ENCODE measurements at places on chromosomes 4 and X.

- no peak for DNase-seq
These were observed 174.2 kb downstream of the GC start for GRCh38 chr4:71609651-71610050.

DNA sequence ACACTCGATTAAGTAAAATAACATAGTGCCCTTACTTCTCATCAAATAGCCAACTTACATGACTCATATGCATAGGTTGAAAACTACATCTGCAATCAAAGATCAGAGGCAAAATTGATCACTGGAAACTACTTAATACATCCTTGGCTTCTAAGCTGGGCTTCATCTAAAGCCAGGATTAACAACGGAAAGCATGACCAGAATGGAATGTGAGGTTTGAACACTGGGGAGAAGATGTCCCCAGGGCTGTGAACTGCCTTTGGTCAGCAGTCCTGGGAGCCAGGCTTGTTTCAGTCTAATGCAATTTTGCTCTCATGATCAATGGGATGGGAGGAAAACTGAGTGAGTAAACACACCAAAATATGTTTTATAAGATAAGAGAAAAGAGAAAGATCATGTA lies 192.5 kb upstream of the TTC29 start:
- no peak for DNase-seq

DNA sequence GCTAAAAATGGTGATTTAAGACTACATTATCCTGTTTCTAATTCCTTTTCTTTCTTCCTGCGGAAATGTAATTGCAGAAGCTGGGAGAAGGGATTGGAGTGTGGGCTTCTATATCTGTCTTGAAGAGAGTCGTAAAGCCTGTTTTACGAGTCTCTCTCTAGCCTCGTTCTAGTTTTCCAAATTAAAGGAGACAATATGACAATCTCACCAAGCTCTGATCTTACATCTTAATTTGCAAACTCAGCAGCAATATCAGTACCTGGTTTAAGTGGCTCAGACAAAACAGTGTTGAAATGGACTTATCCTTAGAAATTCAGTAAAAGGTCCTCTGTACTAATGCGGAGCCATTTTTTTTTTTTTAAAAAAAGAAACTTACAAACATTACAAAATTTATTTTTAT lies 349.5 kb upstream of the HAND2 start:
- no peak for DNase-seq

- no peak for DNase-seq
These were observed 5.4 kb downstream of the SCARB2 start for GRCh38 chr4:76208005-76208765.

DNA sequence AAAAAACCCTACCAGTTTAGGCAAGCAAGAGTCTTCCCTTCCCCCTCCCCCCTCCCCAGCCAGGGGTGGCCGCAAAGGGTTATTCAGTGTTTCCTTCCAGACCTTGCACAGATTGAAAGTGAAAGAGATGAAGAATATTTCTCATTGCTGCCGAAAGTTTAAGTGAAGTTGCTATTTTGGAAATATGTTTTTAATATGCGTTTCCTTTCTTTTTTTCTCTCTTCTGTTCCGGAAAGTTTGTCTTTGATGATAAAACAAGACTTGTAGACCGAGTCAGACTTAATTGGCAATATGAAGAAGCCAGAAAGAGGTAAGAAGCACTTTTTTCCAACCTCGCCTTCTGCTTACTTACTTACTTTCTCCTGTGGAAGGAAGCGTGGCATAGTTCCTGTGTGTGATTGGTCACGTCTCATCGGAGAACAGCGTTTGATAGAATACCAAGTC lies 58.5 kb upstream of the CLCN4 start:
- DNase-seq = no peak

DNA sequence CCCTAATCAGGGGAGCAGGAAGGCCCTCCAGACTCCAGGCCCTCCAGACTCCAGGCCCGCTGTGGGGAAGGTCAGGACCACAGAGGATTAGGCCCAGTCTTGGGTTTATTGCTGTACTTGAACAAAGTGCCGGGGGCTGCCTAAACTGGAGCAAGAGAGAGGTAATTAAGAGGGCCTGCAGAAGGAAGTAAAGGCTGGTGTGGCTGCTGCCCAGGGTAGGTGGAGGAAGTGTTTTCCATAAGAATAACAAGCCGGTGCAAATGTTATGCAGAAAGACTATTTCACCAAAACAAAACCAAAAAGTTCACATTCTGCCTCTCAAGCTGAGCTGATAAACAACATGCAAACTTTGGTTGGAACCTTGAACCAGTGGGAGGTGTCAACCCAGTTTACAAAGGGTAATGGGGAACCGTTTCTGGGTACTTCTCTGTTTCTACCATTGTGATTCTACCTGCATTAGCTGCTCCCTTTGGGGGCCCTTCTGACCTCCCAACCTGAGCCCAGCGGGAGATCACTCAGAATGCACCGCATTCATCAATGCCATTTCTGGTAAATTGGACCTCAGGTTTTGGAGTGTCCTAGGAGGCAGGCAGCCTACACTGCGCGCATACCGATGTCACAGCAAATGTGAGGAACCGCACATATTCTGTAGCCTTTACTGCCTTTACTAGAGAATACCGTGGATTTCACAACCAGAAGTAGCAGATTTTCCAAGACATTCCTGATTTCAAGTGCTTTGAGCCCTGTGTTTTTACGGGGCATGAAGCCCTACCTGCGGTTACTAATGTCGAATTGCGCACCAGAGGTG lies 59.7 kb upstream of the BCOR start:
- DNase-seq = no peak

DNA sequence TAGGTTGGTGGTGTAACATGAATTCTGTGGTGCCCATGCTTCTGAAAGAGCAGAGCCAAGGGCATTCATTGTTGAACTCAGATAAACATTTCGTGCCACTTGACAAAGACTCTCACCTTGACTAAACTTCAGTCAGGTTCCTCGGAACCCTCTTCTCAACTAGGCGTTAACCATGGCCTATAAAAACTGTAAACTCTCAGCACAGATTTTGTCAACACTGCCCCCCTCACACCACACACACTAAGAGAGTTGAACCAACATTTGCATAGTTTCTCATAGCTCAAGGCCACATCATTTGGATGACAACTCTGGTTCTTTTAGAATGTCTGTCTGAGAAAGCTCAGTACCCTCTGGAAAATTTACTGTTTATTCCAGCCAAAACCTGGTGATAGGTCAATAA lies 28.1 kb downstream of the CASP6 start:
- DNase-seq = no peak

DNA sequence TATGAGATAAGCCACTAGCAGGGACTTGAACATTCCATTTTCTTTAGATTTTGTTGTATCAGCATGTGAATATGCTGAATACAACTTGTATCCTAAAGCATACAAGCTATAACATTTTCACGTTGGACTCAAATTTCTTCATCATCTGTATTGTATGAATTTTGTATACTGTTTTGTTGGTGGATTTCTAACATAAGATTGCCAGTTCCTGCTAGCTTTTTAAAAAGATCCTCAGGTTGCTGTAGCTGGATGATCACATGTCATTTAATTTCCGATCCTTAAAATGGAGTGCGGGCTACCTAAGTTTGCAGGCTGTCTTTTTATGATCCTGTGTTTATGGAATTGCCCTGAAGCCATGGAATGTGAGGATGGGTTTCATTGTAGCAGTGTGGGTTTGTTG lies 6.9 kb downstream of the PDLIM5 start:
- no peak for DNase-seq

- DNase-seq = no peak
These were observed at the start of gene PLAC8 for GRCh38 chr4:83114576-83114975. PLAC8 (minus strand) TSS chr4:83114729; CDS start chr4:83107921, 6,808 bp downstream.

DNA sequence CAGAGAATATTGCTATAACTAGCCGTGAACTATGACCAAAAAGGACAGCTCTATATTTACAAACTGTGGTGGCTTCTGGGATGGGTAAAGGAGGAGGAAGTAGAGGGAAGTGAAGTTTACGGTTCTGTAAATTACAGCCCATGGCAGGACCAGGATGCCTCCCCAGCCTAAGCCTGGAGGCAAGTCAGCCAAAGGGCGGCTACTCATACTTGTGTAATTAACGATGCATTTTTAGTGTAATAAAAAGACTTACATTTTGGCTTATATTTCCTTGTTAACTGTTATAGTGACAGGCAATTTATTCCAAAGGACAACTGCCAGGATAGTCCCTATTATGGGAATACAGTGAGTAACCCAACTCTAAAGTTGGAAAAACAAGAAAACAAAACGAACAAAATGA lies 139.9 kb upstream of the OTUD4 start:
- no peak for DNase-seq

DNA sequence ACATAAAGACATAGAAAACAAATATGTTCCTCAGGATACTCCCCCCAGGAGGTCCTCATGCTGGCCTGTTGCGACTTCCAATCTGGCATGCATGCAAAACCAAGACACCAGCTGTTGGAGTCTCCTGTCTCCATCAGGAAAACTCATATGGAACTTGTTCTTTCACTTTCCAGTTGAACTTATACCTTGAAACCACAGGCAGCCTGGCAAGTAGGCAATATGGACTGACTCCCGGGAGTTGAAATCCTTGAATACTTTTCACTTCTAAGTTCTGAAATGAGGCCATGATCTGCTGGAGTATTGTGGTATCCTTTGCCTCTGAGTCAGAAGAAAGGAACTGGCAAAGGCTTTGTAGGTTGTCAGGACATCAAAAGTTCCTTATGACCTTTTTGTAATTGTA lies 444.2 kb downstream of the IDS start:
- no peak for DNase-seq

DNA sequence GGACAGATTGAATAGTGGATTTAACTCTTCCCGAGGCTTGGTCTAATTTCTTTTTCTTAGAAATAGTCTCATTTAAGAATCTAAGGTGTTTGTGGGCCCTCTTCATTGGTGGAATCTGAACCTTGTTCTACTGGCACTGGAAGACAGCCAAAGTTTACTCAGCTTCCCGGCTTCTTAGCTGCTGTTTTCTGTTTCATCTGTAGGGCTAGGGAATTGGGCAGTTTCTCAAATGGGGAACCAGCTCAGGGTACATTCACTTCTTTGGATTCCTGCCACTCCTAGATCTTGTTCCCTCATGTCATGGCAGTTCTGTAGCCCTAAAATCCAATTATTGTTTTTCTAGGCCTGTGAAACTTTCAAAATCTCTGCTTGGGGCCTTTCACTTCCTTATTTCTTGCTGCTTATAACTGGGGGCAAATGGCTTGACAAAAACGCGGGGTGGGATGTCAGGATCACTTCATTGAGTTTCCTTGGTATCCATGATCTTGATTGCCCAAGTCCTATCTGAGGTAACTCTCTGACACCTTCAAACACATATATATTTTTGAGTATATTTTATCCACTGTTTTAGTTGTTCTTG lies 985.0 kb downstream of the C4orf33 start:
- DNase-seq = no peak

DNA sequence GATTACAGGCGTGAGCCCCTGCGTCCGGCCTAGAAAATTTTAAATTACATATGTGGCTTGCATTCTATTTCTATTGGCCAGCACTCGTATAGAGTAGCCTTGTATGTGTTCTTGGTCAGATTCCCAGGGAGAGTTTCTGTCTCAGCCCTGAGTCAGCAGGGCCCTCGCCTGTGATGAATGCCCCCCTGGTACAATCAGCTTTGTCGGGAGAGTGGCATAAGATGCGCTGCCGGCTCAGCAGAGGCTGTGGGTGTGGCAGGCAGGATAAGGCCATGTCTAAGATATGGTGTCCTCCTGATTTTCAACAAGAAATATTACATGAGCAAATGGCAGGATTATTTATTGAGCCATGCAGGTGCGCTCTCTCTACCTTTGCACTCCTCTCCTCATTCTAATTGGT lies 1.6 kb upstream of the REELD1 start:
- DNase-seq = no peak

DNA sequence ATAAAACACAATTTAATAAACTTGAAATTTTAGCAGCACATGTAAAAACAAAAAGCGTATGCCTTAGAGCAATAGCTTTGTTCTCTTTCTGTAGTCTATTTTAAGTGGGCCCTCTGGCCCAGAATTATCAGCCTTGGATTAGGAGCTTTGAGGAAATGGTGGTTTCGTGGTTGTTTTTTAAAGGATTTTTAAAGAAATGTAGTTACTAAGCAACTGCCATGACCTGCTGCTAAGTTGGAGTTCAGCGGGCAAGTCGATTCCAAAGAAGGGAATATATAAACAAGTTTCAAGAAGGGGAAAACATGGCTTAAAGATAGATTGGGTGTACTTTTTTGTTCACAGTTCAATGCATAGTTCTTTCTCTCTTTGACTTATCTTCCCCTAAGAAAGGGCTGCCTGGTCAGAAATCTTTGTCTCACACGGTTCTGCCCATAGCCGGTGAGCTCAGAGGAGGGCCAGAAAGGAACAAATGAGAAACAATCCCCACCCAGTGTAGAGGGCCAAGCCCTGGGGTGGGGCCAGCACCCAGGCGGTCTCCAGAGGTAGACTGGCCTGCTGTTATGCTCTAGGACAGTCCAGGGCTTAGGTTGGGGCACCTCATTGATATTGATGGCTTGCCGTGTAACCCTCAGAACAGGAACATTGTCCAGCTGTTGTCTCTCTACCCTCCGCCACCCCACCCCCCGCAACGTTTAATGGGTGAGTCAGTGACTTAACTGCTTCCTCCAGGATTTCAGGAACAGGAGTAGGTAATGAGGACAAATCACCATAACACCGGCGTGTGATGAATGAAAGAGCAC lies 32.5 kb downstream of the DLG3 start:
- DNase-seq = no peak

All from cortex of kidney (tissue), 1 donor.